Stimulated activated CD4-positive, alpha-beta T cell treated with anti-CD3 and anti-CD28 coated beads, Interleukin-12 subunit alpha, Interleukin-12 subunit beta, amount 100 ng/mL, for 24 hours (primary cell): ENCODE measurements at places on chromosomes 16 and 17.

DNA sequence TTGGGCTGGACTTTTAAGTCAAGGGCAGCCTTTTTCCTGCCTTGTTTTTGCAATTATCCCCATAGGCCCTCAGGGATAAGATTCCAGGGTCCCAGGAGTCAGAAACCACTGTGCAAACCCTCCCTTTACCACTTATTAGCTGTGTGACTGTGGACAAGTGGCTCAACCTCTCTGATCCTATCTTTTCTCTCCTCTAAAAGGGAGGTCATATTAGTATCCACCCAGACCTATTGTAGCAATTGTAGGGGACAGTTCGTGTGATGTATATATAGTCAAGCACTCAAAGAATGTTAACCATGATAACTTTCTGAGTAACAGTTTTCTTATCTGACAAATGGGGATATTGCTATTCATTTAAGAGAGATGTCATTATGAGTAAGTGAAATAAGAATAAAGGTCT lies 68.2 kb downstream of the IRX5 start:
- DNase-seq = no peak

DNA sequence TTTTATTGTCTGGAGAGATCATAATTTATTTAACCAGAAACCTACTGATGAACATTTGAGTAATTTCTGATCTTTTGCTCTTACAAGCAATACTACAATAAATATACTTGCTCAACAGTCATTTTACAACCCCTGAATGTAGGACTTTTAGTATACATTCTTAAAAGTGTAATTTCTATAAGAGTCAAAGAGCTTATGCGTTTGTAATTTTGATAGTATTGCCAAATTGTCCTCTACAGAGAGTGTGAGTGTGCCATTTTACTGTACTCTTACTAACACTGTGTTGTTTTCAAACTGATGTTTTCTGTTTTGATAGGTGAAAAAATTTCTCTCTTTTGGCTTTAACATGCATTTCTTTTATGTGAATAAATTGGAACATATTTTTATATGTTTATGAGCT lies 139.1 kb downstream of the FTO start:
- DNase-seq = no peak

GRCh38 chr16:67304020-67304419 lies 22.5 kb downstream of the KCTD19 start:
- DNase-seq = no peak

- no peak for DNase-seq
These were observed 10.2 kb upstream of the CENPT start for GRCh38 chr16:67857547-67858233.

GRCh38 chr17:82201498-82201910 lies 11.1 kb downstream of the CCDC57 start:
- no peak for DNase-seq

DNA sequence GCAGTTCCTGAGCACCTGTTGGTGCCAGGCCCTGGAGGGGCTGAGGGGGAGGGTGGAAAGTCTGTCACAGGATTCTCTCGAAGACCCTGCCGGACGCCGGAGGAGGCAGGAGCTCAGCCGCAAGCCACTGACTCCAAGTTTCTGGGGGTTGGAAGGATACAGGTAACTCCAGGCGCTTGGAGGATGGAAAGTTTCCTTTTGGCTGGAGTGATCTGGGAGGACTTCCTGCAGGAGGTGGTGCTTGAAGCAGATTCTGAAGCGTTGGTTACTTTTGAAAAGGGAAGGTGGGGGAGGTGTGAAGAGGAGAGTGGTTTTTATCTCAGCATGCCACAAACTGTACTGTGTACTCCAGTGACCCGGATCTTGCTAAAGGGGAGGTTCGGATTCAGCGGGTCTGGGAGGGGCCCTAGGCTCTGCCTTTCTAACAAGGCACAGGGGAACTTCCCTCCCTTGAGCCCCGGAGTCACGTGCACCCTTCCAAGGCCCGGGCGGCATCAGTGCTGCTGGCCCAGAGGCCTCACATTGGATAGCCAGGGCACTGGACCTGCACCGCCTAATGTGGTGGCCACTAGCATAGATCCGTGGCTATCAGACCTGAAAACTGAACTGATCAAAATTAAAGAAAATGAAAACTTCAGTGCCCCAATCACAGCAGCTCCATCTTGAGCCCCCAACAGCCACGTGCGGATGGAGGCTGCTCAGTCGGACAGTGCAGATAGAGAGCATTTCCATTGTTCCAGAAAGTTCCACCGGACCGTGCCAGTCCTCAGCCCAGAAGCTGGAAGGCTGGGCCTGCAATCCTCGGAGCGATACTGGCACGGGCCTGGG lies 42.2 kb upstream of the GSE1 start:
- no peak for DNase-seq

DNA sequence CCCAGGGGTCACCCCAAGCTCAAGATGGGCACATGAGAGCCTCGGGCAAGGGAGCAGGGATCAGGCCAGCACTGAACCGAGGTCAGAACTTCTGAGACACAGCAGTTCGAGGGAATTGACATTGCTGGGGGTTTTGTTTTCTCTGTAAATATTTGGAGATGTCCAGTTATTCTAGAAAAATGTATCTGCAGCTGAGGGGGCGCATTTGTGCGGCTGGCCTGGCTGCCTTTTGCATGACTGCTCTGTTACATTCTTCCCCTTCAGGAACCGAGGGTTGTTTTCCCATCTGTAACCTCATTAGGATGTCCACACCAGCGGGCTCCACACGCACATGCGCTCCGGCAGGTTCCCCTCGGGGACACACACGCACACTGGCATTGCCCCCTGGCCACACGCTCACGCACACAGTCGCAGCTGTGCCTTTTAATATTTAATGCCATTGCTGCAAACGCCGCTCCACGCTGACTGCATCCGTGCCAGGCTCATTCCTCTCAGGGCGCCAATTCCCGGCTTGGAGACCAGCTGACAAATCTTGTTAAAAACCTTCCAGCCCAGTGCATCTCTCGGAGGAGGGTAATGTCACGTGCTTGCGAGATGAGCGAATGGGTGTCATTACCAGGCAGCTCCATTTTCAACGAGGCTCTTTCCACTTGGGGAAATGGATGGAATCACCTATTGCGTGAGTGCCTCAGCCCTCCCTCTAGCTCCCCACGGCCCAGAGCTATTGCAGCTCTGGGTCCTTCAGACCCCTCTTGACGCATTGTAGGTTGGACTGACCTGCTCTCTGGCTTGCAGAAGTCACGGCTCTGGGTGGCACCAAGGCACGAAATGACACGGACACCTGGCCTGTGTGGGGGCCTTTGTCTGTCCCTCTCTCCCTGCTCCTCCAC lies 13.1 kb downstream of the CCR7 start:
- DNase-seq = no peak

GRCh38 chr16:57966204-57966771 lies 4.6 kb downstream of the CNGB1 start:
- no peak for DNase-seq

- DNase-seq = no peak
These were observed 863 bp downstream of the ADPRM start for GRCh38 chr17:10698096-10698818.
